ENCODE measurements at places on chromosomes 2 and 18. TPM values are rescaled to one million over a fixed set of nuclear protein-coding genes. Genes with fewer than 3 reads are reported as not detected.

The ERBB4 gene
- total RNA-seq = 0.34 TPM

The SAP130 gene
- 49.2 TPM for total RNA-seq

The ITGA4 gene
- total RNA-seq = 2.1 TPM

The ZNF396 gene
- 0.74 TPM for total RNA-seq

The L3MBTL4 gene
- total RNA-seq = 2.4 TPM

The EPB41L3 gene
- total RNA-seq = 12.8 TPM

The NPPC gene
- total RNA-seq = 4.7 TPM

The IKZF2 gene
- total RNA-seq = 5.8 TPM

DNA sequence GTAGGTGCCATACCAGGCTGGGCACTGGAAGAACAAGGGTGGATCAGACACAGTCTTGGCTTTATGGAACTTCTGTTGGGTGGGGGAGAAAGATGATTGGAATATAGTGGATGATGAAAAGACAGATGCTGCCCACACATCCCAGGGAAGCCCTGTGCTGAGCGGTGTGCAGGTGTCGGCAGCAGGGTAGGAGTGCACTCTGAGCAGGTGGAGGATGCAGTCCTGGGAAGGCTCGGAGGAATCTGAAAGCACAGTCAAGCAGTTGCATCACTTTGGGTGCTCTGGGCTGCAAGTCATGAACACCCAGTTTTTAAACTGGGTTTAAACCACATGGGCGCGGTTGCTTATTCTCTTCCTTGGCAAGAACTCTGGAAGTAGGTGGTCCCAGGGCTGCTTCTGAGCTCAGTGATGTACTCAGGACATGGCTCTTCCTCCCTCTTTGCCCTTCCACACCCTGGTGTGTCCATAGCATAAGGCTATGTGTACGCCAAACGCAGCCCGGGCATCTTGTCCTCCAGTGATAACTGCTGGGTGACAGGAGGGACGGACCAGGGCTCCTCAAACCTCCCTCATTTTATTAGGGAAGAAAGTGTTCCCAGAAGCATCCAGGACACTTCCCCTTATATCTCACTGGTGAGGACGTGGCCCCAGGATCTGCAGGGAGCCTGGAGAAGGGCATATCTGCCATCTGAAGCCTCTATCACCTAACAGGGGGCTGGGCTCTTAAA is 84.0 kb downstream of the SH3RF3 start:
- H3K4me1 ChIP-seq = no peaks in the 10 kb centered on the region
- no peak overlapping the region for H3K27ac ChIP-seq
- no peaks in the 10 kb centered on the region for H3K36me3 ChIP-seq
- no peaks in the 10 kb centered on the region for H3K27me3 ChIP-seq

- peak within 1 kb of the TSS; percentile 81 for H3K27ac ChIP-seq
- peaks cover 9% of the 10 kb centered on the region for H3K4me1 ChIP-seq
- H3K27me3 ChIP-seq = peaks cover 3% of the 10 kb centered on the region
These were observed at the start of gene SH2D6 for GRCh38 chr2:85418132-85419008. Gene SH2D6 (plus strand): TSS chr2:85418714. CDS start chr2:85429466, 10,752 bp downstream.

DNA sequence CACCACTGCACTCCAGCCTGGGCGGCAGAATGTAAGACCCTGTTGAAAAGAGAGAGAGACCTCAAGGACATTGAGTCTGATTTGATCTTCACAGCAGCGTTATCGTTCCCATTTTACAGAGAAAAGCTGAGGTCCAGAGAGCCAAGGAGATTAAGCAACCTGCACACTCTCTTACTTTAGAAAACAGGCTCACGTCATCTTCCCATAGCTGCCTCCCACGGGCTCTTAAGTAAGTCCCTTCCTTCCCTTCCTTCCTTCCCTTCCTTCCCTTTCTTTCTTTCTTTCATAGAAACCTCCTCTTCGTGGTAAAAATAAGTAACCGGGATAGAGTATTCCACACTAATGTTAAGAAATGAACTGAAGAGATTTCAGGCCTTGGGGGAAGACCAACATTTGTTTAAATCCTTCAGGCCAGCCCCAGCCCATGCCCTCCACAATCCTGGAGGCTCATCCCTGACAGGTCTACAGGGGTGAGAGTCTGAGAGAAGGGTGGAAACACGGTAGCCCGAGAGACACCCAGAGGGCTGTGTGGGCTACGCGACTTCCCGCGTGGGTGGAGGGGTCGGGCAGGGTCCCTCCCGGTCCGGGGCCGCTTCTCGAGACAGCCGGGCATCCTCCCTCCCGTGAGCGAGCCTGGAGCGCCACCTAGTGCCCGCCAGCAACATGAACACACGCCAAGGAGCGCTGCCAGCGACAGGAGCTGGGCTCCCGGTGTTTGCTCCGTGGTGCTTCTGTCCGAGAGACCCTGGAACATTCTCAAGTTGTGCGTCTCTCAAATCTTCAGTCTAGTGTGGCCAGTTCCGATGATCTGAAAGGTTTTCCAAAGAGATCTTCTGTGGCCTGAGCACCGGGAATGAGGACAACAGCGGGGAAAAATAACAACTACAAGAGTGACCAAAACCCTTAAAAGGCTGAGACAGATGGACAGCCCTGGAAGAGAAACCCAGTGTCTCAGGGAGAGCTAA is 160.3 kb downstream of the INO80D start:
- H3K27ac ChIP-seq = no peak overlapping the region
- DNase-seq = peak; percentile 46

GRCh38 chr2:20419007-20419576 is 27.8 kb upstream of the RHOB start:
- H3K4me1 ChIP-seq = peaks cover 4% of the 10 kb centered on the region
- no peak overlapping the region for H3K4me3 ChIP-seq
- DNase-seq = no peak

GRCh38 chr2:145753966-145754365 is 1234.0 kb upstream of the ZEB2 start:
- no peak for DNase-seq
- H3K4me1 ChIP-seq = 0 out of 2 replicates have a peak, but pooled peaks cover 2% of the 10 kb centered on the region

DNA sequence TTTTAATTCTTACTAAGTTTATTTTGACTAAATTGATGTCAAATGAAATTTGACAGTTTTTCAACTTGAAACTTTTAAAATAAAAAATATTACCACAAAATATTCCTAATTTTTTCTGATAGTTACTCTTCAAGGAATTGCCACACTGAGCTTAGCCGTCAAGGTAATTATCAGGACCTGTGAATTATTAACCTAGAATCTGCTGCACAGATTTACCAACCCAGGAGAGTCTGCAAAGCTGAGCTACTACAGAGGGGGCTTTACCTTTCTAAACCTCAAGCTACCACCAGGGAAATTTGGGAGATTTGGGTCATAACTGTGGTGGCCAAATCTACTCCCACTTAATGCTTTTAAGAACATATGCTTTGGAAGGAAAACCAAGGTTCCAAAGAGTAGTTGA is 324.6 kb downstream of the CCDC178 start:
- H3K4me3 ChIP-seq = no peak overlapping the region
- no peaks in the 10 kb centered on the region for H3K4me1 ChIP-seq
- no peaks in the 10 kb centered on the region for H3K36me3 ChIP-seq

DNA sequence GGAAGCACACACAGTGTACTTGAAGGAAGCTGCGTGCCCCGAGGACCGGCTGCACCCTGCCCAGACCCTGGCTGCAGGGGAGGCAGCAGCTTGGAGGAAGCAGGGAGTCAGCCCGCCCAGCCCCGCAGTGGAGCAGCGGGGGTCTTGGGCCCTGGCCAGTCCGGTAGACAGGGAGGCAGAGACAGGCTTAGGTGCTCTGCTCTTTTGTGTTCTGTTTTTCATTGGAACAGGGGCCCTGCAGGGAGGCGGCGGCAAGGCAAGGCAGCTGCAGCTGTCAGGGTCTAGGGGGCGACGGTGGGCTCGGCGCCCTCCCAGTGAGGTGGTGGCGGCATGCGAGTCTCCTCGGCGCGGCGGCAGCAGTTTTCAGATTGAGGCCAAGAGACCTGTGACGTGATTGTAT is 53.3 kb upstream of the TFCP2L1 start:
- peaks cover 10% of the 10 kb centered on the region for H3K4me1 ChIP-seq
- H3K27me3 ChIP-seq = no peaks in the 10 kb centered on the region
- H3K4me3 ChIP-seq = no peak overlapping the region
- H3K36me3 ChIP-seq = peaks cover 11% of the 10 kb centered on the region
- H3K27ac ChIP-seq = no peak overlapping the region
- DNase-seq = peak; percentile 53

DNA sequence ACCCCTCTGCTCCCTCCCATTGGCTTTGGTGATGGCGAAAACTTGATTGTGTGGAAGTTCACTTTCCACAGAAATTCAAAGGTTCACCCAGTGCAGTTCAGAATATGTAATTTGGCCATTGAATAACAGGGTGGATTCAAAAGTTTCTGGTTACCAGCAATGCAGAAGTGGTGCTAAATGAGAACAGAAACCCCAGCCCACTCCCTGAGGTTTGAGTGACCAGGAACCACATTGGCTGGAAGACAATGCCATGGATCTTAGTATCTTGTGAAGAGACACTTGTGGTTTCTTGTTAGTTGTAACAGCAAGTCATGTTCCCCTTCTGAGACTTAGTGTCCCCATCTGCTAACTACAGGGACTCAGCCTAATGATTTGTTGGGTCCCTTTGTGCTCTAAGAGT is 49.8 kb downstream of the QPCT start:
- no peak for DNase-seq
- no peaks in the 10 kb centered on the region for H3K4me1 ChIP-seq
- H3K36me3 ChIP-seq = no peaks in the 10 kb centered on the region
- no peak overlapping the region for H3K4me3 ChIP-seq
- no peaks in the 10 kb centered on the region for H3K27me3 ChIP-seq

GRCh38 chr2:105853354-105854088 is 108.8 kb downstream of the NCK2 start:
- H3K4me1 ChIP-seq = no peaks in the 10 kb centered on the region
- no peaks in the 10 kb centered on the region for H3K27me3 ChIP-seq
- H3K36me3 ChIP-seq = peaks cover 2% of the 10 kb centered on the region
- no peak overlapping the region for H3K27ac ChIP-seq
- no peak for DNase-seq

GRCh38 chr2:151182899-151183809 is 78.5 kb downstream of the RBM43 start:
- H3K36me3 ChIP-seq = no peaks in the 10 kb centered on the region
- no peak overlapping the region for H3K27ac ChIP-seq
- H3K27me3 ChIP-seq = no peaks in the 10 kb centered on the region
- H3K4me3 ChIP-seq = no peak overlapping the region
- DNase-seq = no peak

GRCh38 chr2:212649646-212650045 is 111.0 kb upstream of the ERBB4 start:
- DNase-seq = no peak
- H3K27ac ChIP-seq = no peak overlapping the region
- H3K36me3 ChIP-seq = no peaks in the 10 kb centered on the region

GRCh38 chr2:237430861-237431260 is 16.9 kb upstream of the COL6A3 start:
- H3K36me3 ChIP-seq = no peaks in the 10 kb centered on the region

DNA sequence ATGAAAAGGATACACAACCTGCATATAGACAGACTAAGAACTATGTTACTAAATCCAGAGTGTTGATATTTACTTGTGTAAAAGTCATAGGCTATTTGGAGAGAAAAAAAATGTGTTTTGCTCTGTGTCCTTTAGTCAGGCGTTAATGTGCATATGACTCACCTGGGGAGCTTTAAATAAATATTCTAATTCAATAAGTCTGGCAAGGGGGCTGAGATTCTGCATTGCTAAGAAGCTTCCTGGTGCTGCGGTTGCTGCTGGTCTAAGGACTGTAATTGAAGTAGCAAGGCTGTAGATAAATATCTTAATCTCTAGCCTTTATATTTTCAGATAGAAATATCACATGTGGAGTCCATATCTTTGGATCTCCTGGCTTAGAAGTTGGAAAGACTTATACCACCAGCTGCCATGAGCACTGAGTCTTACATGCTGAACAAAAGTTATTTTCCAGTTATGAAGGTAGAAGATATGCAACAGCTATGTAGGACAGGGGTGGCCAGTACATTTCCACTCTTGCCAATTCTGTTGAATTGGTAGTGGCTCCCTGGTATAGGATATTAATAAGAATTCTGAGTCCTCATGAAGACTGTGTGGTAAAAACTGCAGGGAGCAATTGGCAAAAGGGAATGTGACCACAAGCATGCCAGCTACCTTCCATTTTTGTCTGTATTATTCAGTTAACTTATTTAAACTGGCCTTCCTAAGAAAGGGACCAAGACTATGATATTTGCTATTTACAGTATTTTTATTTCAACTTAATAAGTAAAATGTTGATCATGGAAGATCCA is 4.8 kb downstream of the SPAG16 start:
- H3K27ac ChIP-seq = no peak overlapping the region
- H3K27me3 ChIP-seq = no peaks in the 10 kb centered on the region
- DNase-seq = no peak
- H3K4me3 ChIP-seq = no peak overlapping the region
- no peaks in the 10 kb centered on the region for H3K36me3 ChIP-seq

DNA sequence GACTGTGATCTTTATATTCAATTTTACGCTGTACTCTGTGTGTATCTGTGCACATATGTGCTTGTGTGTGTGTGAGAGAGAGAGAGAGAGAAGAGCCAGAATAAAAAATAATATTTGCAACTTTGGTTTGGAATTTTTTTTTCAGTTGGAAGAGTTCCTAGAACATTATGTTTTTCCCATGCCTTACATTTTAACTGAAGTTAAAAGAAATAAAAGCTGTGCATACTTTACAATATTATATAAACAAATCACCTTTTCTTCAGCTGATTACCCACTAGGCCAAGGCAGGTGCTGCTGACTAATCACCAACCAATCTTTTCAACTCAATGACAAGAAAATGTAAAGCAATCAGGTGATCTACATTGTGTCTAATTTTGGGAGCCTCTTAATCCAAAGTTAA is 366.3 kb downstream of the NYAP2 start:
- DNase-seq = no peak
- H3K36me3 ChIP-seq = no peaks in the 10 kb centered on the region
- H3K4me1 ChIP-seq = no peaks in the 10 kb centered on the region
- H3K4me3 ChIP-seq = no peak overlapping the region
- H3K27me3 ChIP-seq = no peaks in the 10 kb centered on the region
- no peak overlapping the region for H3K27ac ChIP-seq

DNA sequence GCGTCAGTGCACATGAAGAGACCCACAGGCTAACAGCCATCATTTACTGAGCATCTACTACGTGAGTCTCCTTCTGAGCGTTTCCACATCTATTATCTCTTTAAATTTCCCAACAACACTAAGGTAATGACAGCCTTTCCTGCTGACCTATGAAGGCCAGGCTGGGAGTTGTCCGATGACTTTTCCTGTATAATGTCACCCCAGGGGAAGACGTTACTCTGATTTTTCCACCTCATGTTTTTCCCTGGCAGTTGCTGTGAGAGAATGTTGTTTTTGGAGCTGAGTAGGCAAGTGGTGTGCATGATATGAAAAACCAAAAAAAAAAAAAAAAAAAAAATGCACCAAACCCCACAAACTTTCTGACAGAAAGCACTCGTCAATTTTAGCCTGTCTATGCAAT is 207.6 kb downstream of the SLC8A1 start:
- no peak overlapping the region for H3K27ac ChIP-seq
- no peak for DNase-seq
- H3K27me3 ChIP-seq = no peaks in the 10 kb centered on the region
- no peaks in the 10 kb centered on the region for H3K36me3 ChIP-seq

GRCh38 chr2:241157841-241158545 is 7.7 kb downstream of the PPP1R7 start:
- peaks cover 12% of the 10 kb centered on the region for H3K36me3 ChIP-seq
- H3K27ac ChIP-seq = no peak overlapping the region
- H3K4me1 ChIP-seq = no peaks in the 10 kb centered on the region

Measured in H1 (cell line).